ENCODE measurements at places on chromosomes 3 and 15.

GRCh38 chr3:42376344-42376798, 34.0 kb downstream of the LYZL4 start:
- no peak for DNase-seq

DNA sequence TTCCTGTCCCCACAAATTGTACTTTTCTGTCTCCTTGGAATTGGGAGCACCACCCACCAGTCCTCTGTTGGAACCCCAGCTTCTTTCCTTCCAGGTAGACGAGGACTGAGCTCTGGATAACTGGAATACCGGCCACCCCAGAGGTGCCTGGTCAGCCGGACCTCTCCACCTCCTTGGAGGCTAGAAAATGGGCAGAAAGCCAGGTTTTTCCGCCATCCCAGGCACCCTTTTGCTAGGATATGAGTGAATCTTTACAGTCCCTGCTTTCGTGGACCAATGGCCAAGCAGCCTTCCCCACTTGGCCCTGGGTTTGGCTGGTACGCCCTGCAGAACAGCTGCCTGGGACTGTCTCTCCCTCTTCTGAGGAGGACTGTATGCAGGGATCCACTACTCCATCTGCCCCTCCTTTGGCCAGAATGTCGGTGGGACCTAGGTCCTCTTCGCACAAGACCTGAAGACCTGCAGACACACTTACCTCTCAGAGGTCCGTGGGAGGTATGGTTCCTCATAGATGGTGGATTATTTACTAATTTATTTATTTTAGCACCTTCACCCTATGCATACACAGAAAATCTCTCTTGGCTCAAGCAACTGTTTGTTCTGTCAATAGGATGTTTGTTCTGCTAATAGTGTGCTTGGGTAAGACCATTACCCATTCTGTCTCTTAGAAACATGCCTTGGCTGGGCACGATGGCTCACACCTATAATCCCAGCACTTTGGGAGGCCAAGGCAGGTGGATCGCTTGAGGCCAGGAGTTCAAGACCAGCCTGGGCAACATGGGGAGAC, 8.6 kb upstream of the CHAC1 start:
- DNase-seq, result no peak

- DNase-seq, result no peak
Measured at GRCh38 chr15:54681584-54681983, 515.2 kb downstream of the RSL24D1 start.

GRCh38 chr3:62557983-62558382, 184.6 kb upstream of the FEZF2 start:
- no peak for DNase-seq

GRCh38 chr3:55333046-55333445, 154.1 kb downstream of the WNT5A start:
- DNase-seq, result no peak

- no peak for DNase-seq
Measured at GRCh38 chr15:94526071-94526689, 294.8 kb downstream of the MCTP2 start.

DNA sequence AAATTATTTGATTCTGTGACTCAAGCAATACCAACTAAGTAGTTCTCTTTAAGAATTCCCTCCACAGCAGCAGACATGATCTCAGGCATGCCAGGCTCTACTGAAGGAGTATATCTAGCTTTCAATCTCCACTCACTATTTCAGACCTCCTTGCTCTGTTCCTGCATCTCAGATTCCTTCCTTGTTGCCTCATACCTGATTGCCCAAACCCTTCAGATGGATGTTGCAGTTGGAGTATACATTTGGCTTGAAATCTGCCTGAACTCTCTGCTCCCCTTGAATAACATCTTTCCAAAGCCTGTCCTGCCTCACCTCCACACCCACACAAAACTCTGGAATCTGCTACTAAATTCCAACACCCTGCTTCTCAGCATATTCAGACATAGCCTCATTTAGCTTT, 19.8 kb upstream of the TM4SF4 start:
- DNase-seq, result no peak

GRCh38 chr15:97096303-97096835, 765.9 kb downstream of the NR2F2 start:
- no peak for DNase-seq

DNA sequence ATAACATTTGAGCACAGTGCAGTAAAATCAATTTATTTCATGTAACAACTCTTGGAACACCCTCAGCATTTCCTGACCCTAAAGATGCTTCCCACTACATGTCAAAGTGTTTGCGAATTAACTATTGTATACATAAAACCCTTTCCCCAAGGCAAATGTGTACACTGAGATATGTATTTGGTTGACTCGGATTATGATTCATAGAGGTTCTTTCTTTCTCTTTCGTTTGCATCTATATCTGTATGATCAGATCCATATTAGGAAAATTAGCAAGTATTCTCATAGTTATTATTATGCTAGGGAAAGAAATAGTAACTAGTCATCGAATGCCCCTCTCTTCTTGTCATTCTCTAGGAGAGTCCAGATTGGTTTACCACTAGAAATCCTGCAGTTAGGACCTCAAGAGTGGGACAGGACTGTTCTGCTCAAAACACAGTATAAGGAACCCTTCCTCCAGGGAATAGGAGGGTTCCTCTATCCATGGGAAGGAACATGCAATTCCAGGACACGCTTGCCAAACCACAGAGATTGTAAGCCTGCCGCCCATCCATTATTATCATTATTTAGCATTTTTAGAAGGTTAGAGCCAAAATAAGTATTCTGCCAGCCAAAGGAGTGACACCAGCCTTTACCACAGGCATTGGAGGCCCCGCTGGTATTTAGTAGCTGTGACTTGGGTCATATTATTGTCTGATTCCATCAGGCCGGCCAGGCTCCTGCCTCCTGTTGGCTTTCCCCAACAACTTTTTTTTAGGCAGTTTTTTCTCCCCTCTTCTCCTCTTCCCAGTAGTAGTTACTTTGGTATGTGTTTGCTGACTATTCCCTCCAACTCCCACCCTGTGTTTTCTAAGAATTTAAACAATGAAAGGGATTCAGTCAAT, 100.7 kb downstream of the GALK2 start:
- no peak for DNase-seq

DNA sequence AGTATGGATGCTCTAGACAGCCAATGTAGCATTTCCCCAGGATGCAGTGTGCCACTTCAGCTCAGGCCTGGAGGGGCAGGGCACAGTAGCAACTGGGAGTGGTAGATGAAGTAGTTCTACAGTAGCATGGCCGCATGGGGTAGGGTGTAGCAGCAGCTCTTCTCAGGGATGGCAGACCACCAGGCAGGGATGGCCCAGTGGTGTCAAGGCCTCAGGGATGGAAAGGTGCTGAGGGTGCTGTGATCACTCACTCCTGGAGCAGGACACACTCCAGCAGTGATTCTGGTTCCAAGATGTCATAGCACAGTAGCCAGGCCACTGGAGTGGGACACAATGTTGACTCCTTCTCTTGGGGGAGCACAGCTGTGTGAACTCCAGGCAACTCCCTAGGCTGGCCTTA, 210.9 kb upstream of the LYSMD4 start:
- no peak for DNase-seq

- DNase-seq, result no peak
Measured at GRCh38 chr3:66037986-66038369, 740 bp downstream of the MAGI1 start.

DNA sequence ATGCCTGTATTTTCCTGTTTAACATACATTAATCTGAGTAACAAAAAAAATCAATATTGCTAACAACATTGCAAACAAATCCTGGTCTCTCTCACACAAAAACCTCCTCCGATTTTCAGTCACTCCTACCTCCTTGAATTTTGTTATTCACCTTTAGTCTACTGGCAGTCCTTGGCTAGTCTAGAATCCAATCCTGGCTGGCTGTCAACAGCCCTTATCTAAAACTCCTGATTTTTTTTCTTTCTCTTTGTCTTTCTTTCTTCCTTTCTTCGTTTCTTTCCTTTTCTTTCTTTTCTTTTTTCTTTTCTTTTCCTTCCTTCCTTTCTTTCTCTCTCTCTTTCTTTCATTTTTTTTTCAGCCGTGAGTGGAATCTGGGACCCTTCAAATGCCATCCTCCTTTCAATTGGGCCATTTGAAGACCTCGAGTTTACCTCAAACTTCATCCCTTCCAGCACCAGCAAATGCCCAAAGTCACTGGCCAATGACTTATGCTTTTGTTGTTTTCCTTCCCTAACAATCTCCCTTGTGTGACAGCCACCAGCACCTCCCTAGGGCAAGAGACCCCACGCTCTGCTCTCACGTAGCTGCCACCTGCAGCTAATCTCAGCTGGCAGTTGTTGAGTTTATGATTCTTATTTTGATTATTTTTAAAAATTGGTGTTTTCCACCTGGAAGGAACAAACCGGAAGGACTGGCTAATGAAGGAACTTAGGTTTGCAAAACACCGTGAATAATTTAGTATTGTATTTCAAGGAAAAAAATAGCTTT, 6.8 kb upstream of the ONECUT1 start:
- no peak for DNase-seq

DNA sequence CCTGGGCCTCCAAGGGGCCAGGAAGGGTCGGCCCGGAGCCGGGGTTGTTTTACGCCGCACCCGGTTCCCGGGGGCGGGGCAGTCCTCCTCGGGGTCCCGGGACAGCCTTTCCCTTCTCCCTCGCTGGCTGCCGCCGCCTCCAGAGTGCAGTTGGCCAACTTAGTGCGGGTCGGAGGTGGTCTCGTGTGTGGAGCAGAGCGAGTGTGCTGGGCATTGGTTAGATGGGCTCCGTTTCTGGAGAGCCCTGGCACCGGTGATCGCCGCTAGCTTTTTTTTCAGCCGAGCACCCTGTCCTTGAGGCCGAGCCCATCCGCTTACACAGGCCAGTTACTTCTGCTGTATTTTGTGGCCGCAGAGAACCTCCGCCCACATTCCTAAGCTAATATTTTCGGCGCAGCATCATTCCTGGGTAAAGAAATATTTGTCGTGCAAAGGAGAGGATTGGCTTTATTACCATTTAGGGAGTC, 585 bp downstream of the KIF23 start:
- no peak for DNase-seq

DNA sequence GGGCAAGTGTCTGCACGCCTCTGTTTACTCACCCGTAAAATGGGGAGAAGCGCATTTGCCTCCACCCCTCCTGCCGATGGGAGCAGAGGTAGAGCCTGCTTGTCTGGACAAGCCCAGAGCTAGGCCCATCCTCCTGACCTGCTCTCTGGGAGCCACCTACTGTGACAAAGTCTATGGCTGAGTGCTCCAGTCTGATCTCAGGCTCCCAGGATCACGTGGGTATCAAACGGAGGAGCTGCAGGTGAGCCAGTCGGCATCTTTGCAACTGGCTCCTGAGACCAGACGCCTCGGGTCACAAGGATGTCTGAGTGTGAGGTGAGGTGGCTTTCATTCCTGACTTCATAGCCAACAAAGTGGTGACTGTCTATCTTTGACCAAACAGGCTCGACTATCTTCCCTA, 2.1 kb upstream of the ALDH1A3 start:
- no peak for DNase-seq

- no peak for DNase-seq
Measured at GRCh38 chr3:156902916-156903315, 76.8 kb downstream of the LEKR1 start.

DNA sequence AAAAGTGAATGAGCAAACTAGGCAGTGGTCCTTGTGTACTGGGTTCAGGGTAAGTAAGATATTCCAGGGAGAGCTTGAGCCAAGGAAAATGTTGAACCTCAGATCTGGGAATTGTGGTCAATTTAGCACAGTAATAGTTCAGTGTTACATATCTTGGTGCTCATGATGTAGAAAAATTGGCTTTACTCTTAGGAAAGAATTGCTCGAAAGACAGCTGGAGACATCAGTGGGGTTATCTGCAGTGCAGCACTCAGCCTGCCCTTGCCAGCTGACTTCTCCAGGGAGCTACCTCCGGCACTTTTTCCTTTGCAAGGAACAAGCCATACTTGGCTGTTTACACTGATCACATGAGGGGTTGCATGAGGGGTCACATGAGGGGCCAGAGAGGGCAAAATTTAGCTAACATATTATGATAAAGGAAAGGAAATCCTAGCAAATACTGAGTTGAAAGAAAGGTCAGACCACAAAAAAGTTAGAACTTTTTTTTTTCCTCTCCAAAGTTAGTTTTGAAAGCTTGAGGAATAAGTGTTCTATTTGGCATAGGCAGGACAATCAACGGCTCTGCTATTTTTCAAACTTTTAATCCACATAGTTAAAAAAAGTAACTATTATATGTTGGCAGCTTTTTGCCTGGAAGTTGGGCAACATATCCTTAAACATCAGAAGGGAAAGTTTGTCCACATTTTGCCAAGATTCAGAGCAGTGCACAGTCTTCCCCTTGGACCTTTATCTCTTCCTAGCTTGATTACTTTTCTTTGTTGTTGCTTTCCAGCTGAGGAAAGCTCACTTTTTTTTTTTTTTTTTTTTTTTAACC, 92.4 kb downstream of the COL6A6 start:
- DNase-seq, result no peak

DNA sequence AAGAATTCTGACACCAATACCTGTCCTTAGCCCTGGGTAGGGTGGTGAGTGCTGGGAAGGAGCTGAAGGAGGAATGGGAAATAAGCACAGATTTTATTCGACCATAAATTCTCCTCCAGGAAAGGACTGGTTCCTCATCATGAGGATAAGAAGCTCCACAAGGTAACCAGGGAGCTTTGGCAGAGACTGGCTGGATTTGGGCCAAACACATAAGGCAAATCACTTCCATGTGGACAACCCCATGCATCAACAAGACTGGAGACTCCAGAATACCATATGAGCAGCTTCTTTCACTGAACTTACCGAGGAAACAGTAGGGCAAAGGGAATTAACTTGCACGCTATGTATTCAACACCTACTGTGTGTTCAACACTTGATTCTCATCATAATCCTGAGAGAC, 312.5 kb downstream of the NTRK3 start:
- no peak for DNase-seq

DNA sequence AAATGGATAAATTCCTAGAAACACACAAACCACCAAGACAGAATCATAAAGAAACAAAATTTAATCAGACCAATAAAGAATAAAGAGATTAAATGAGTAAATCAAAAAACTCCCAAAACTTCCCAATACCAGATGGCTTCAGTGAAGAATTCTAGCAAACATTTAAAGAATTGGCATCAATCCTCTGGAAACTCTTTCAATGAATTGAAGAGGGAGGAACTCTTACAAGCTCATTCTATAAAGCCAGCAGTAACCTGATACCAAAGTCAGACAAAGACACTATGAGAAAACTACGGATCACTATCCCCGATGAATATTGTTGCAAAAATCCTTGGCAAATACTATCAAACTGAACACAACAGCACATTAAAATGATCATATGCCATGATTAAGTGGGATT, 81.9 kb upstream of the SLCO2A1 start:
- no peak for DNase-seq

GRCh38 chr15:68432441-68433064, 590 bp upstream of the ITGA11 start:
- DNase-seq, result no peak

DNA sequence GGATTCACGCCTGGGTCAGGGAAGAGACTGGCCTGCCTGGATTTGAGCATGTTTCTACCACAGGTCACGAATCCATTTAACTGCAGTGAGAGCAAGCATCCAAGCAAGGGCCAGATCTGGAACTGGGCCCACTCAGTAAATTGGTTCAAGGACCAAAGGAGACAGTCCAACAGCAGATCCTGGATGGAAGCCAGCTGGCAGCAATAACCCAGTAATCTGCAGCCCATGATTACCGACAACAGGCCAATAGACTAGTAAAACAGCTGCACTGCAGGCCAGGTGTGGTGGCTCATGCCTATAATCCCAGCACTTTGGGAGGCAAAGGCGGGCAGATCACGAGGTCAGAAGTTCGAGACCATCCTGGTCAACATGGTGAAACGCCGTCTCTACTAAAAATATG, 11.8 kb downstream of the SAMD7 start:
- no peak for DNase-seq
